ENCODE measurements at places on chromosomes 6 and 20.

- DNase-seq = no peak
Measured at GRCh38 chr6:16318538-16318937, 80.2 kb downstream of the GMPR start.

- DNase-seq = no peak
Measured at GRCh38 chr20:37071481-37071911, 24.3 kb downstream of the RBL1 start.

- DNase-seq = no peak
Measured at GRCh38 chr6:70112716-70113115, 190.2 kb downstream of the COL9A1 start.

DNA sequence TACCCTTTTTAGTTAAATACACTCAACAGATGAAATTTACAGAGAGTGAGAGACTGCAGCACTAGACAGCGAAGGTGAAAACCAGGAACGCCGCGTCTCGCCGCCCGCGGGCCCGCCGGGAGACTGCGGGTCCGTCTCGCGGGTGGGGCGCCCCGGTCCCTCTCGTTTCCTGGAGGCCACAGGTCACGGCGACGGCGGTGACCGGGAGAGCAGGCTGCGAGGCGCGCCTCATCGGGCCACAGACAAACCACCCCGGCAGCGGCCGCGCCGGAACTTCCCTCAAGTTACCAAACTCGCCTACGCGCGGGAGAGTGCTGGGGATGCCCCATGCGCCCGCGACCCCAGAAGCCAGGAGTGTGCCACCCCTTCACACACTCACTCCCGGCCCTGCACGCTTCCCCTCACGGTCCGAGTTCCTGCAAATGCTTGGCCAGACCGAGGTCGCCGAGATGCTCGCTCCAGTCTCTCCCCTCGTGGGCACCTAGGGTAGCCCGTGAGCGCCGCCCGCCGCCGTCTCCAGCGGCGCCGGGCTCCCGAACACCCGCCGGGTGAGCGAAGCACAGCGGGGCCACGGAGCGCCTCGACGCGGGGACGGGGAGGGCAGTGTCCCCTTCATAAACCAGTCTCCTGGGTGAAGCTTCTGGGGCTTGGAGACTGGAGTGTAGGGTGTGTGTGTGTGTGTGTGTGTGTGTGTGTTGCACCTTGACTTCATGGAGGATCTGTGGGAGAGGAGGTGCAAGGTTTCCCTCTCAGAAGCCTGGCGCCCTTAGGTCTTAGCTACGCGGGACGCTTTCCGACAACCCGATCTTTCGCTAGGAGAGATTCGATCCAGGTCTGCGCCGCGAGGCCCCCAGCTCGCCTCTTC, 1.4 kb downstream of the BACH2 start:
- no peak for DNase-seq

DNA sequence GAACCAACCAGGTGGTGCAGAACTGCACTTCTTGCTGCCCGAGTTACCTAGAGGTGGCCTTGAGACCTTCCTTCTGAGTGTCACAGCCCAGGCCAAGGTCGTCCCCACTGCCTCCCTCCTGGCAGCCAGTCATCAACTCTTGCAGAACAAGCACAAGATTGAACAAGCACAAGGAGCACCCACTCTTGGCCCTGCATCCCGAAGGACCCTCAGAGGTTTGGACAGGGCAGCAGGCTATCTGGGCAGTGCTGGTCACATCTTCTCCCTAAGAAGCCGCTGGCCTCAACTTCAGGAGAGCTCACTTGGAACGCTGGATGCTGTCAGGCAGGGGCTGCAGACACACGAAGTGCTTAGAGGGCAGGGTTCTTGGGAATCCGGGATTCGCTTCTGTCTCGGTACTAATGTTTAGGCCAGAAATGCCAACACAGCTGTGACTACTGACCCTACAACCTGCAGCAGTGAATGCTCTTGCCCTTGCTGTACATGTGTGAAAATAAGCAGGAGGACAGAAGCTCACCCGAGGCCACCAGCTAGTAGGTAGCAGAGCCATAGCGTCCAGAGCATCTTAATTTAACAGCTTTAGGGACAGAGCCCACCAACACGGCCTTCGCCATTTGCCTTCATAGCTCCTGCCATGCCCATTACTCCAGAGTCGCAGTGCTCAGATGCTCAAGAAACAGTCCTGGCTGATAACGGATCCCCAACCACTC, 4.0 kb upstream of the ACSS1 start:
- no peak for DNase-seq

GRCh38 chr20:44911264-44911921, 1.5 kb downstream of the PABPC1L start:
- peak; percentile 72 for DNase-seq

- no peak for DNase-seq
Measured at GRCh38 chr6:114541794-114542193, 199.0 kb upstream of the HS3ST5 start.

DNA sequence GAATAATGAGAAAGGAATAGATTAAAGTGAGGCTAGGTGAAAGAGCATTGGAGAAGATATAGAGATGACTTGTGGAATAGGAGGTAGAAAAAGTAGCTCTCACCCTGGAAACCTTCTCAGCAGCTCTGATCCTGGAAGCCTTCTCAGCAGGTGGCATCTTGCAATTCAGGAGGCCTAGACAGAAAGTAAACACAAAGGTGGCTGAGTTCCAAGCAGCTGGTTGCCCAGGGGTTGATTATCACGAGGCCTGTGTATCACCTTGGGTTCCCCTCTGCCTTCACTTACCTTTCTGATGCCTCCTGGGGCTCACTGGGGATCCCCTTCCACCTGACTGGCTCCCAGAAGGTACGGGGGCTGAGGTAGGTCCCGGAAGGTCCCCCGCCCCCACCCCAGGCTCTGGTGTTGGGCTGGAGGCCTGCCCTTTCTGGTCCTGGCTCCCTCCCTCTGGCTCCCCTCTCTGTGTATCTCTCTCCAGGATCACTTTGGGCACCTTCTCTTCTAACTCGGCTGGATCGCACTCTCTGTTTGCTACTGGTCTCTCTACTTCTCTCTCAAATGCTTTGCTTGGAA, 9.7 kb downstream of the MDC1 start:
- no peak for DNase-seq

GRCh38 chr6:123547216-123547978, 89.4 kb downstream of the TRDN start:
- DNase-seq = no peak

- no peak for DNase-seq
Measured at GRCh38 chr6:33288141-33288920, 708 bp downstream of the WDR46 start.

DNA sequence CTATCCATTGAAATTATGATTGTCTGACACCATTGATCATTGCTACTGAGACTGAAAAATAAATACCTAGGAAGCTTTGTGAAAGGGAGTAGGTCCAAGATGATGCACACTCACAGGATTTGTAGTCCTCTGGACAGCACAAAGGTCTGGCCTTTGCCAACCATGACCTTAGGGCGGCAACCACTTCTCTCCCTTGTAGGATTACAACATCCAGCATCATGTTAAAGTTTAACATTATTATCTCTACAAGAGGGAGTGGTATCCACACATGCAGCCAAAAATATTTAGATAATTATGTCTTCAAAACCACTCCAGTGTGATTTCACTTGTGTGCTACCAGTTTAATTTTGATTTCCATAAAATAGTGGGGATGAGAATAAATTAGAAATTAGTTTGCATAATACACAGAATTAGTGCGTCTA, 51.1 kb upstream of the NHSL1 start:
- no peak for DNase-seq

DNA sequence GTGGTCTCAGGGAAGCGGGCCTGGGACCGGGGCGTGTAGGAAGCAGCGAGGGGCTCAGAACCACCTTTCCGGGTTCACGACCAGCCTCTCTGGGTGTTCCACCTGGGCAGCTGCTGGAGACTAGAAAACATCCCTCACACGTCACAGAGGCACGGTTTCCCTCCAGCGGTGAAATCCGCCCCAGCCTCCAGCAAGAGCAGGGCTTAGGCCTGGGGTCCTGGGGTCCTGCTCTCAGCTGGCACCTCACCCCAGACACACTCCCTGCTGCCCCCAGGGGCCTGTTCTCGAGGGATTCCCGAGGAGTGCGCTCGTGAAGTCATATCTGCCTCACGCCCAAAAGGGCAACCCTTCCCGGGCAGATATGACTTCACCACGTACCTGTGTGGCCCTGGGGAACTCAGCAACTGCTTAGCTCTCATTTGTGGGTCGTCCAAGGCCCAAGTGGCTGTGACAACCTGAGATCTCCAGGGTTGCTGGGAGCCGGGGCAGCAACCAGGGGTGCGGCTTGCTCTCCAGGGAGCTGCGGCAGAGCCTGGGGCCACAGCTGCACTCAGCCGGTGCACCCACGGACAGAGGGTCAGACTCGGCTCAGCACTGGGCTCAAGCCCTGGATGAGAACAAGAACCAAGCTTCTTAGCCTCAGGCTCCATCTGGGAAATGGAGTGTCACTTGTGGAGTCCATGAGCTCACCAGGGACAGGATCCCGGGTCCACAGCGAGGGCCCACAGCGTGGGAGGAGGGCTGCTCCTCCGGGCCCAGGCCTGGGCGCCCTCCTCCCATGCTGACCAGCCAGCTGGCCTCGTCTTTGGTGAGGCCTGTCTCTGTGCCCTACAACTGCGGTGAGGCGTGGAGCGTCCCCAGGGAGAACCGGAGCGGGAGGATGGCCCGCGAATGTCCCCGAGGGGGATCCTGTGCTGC, 661 bp downstream of the FNDC11 start:
- DNase-seq = no peak

GRCh38 chr6:3326981-3327380, 68.2 kb downstream of the PSMG4 start:
- no peak for DNase-seq

- DNase-seq = peak; percentile 92
Measured at GRCh38 chr6:42166444-42167141, 6.6 kb upstream of the GUCA1A start.

GRCh38 chr6:11315743-11316437, 83.4 kb upstream of the NEDD9 start:
- DNase-seq = no peak

GRCh38 chr6:52576392-52577021, 353 bp downstream of the TRAM2 start:
- DNase-seq = no peak

GRCh38 chr6:145009711-145010110, 724.6 kb downstream of the UTRN start:
- no peak for DNase-seq

GRCh38 chr6:52937908-52938307, 28.4 kb upstream of the GSTA3 start:
- DNase-seq = no peak

- DNase-seq = no peak
Measured at GRCh38 chr6:160990847-160991405, 643 bp upstream of the MAP3K4 start.

DNA sequence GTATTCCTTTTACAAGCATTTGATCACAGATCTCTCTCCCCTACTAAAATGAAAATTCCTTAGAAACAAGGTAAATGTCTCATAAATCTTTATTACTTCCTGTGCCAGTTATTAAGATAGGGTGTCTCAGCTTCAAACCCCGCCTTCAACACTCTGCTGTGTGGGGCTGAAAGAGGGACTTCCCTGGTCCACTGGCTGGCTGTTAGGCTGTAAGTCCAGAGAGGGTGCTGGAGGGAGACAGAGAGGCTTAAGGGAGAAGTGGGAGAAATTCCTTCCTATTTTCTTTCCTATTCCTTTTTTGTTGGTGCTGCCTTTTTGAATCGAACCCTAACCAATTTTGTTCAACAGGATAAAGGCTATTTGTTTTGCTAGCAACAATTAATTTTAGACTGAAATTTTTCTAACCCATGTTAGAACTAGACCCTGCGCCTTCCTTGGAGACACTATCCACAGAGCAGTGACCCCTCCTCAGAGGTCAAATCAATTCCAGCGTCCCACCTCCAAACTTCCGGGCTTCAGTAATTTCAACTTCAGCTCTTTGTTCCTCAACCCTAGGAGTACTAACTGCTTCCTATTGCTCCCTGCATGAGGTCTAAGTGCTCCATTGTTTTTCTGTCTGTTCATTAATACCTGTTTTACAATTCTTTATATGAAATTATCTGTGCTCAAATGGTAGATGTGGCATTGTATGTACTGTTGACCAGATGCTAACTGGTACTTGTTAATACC, 207.5 kb upstream of the OPRM1 start:
- no peak for DNase-seq

Measured in iPS DF 6.9 (cell line).